G401 (cell line): ENCODE measurements at places on chromosomes 3 and 15.

DNA sequence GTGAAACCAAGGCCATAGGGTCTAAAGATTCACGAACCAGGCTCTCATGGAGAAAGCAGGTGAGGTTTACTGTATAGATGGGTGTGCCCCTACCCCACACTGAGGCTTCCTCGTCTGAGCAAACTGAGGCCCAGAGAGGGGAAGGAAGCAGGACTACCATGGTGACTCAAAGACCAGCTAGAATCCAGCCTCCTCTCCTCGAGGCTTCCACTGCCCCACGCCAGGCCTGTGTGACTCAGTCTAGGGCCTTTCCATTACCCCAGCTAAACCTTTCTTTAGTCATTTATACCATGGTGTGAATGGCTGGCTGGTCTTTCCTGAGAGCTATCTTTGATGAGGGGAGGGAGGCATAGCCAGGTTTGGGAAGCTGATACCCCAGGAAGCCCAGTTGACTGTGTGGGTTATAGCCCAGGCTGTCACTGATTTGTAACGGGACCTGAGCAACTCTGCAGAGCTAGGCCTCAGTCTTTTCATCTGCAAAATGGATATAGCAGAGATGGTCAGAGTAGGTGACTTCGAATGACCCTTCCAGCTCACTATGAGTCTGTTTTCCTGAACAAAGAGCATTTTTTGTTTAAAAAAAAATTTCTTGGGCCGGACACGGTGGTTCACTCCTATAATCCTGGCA is 3.0 kb upstream of the RHO start:
- no peak for DNase-seq

- DNase-seq, result peak; percentile 84
Measured at GRCh38 chr3:33883951-33884561, 85.6 kb downstream of the PDCD6IP start.

- no peak for DNase-seq
Measured at GRCh38 chr3:58340594-58341244, 8.0 kb downstream of the PXK start.

GRCh38 chr15:27575521-27575920 is 523.6 kb downstream of the OCA2 start:
- no peak for DNase-seq

DNA sequence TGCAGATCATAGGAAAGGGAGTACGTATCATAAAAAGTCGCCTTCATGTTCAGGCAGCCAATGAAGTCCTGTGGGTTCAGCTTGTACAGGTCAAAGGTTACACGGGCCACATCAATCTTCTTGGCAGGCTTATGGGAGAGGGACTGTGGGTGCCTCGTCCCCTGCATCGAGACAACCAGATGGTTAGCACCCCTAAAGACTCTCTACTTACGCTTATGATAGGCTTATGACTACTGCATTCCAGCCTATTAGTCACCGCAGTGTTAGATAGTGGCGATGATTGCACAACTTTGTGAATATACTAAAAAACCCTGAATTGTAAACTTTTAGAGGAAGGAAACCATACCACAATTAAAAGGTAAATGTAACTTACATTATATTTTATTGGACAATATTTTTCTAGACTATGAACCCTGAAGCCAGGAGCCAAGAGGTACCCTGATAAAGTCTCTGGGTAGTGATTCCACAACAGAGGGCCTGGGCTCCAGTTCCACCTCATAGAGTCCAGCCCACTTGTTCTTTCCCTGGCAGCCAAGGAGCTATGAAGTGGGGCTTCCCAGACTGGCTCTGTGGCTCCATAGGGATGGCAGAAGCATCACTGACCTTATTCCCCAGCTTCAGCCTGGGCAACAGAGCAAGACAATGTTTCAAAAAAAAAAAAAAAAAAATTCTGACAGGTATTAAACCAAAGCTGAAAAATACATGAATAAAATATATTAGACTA is 2.5 kb upstream of the FANCD2 start:
- no peak for DNase-seq

DNA sequence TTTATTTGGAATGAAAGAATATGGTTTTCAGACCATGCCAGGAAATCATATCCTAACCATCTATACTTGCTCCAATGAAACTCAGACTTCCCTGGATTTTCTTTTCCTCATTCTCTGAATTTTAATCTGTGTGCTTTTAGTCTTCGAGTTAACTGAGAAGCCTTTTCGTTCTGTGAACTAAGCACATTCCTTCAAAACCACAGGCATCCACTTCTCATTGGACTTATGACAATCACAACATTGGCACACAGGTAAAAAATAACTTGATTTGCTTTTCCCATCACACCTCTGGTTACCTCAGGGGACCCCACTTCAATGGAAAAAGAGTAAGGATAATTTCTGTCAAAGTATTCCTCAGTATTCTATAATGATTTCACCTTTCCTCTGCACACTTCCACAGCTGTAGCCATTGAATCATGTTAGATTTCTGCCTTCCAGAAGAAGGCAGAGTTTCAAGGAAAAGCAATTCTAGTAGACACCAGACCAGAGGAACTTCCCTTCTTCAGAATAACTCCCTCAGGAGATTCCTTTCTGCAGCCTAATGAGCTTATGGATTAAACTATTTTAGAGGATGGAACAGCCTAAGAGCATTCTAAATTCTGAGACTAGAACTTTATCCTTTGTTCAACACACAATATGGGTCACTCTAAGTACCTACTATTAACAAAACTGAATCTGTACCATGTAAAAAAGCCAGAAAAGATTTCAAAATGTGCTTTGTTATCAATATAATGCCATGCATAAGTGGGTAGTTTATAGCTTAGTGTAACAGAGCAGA is 15.9 kb downstream of the COMMD2 start:
- DNase-seq, result no peak

DNA sequence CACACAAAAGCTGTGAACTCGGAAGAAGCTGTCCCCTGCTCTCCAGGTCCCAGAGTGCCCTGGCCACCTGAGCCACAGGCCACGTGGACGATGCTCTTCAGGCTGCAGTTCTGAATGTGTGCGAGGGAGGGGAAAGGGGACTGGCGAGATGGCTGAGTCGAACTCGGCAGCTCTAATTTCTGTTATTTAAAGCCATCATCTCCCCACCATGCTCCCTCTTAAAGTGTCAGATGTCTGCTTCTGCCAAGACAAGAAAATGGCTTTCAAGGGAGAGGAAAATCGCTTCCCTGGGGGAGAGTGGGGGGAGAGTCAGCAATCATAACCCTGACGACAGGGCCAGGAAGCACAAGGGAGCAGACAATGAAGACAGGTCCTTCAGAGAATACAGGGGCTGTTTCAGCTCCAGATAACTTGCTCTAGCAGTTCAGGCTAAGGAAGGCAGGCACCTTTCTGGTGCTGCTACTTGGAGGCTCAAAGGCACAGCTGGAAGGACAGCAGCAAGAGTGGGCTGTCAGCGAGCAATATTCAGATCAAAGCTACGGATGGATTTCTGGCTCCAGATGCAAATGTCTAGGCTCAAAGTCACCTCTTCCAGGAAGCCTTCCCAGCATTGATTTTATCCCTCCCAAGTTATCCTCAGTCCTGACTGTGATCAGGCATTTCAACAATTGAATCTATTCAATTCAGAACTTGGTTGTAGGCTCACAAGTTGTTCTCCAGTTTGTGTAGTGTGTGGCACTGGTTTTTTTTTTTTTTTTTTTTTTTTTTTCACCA is 15.5 kb upstream of the CCDC33 start:
- no peak for DNase-seq

- no peak for DNase-seq
Measured at GRCh38 chr3:107975529-107976201, 115.2 kb downstream of the CD47 start.

GRCh38 chr15:91018158-91018557 is 4.2 kb downstream of the VPS33B start:
- no peak for DNase-seq

- peak; percentile 67 for DNase-seq
Measured at GRCh38 chr3:152322756-152323155, 54.0 kb downstream of the MBNL1 start.

DNA sequence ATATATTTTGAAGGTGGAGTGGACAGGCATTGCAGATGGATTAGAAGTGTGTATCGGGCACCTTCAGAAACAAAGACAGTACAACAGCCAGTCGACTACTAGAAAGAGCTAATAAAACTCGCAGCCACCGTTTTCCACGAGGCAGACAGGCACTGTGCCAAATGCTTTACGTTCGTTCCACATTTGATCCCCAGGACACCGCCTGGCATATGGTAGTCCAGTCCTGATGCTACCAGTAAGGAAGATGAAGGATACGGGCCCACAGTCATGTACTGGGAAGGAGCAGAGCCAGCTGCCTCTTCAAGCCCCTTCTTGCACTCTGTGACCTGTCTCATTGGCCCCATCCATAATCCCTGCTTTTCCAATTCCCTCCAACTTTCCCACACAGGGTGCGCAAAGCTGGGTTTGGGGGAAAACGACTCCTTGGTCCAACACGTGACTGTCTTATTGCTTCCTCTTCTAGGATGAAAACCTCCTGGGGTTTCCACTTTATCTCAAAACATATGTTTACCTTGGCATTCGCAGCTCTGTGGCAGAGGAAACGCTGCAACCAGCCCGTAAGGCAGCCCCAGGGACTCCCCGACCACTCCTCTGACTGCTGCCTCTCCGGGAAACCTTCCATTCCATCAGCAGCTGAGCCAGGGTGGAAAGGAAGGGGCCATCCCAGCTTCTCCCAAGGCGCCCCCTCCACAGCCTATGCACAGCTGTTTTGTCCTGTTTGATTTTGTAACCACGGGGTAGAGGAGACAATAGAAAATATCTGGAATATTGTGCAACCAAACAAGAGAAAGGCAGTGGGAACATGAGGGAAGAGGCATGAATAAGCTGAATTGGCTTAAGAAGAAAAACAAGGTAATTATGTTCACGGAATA is 107.4 kb downstream of the ADAMTS17 start:
- no peak for DNase-seq

DNA sequence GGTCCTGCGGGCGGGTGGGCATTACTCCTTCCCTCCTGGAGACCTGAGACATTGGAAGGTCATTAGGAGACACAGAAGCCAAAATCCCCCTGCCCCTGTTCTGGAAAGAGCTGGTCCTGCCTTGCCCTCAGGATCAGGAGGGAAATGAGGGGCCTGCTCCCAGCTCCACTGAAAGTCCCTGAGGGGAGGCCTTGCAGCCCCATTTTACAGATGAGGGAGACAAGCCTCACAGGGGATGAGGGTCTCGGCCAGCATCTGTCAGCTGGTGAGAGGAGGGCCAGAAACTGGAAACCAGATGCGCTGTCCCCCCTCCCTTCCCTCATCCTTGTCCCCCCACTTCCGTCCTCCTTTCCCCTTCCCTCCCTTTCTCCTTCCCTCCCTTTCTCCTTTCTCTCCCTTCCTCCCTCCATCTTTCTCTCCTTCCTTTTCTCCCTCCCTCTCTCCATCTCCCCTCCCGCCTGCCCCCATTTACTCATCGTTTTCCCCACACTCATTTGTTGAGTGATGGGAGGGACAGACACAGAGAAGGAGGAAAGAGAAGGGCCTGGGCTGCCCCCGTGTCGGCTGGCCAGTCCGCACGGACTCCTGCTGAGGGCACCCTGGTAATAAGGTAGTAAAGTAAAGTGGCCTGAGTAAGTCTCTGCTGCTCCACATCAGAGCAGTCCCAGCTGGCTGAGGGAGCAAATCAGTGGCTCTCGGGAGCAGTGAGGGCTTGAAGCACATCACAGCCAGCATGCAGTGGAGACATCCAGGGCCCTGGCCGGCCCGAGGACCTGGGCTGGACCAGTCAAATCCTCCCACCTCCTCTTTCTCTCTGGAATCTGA is 112.4 kb upstream of the ALDH1A3 start:
- DNase-seq, result no peak

GRCh38 chr3:119173325-119173724 is at the start of gene UPK1B:
UPK1B (plus strand) TSS chr3:119173598; CDS start chr3:119186742, 13,144 bp downstream.
- no peak for DNase-seq

GRCh38 chr3:72391659-72392058 is 456.6 kb downstream of the SHQ1 start:
- no peak for DNase-seq

- no peak for DNase-seq
Measured at GRCh38 chr15:39270934-39271333, 309.9 kb upstream of the THBS1 start.

- DNase-seq, result no peak
Measured at GRCh38 chr3:36494461-36495109, 114.3 kb downstream of the STAC start.

- DNase-seq, result no peak
Measured at GRCh38 chr15:40982855-40983254, 29.6 kb downstream of the CHAC1 start.

DNA sequence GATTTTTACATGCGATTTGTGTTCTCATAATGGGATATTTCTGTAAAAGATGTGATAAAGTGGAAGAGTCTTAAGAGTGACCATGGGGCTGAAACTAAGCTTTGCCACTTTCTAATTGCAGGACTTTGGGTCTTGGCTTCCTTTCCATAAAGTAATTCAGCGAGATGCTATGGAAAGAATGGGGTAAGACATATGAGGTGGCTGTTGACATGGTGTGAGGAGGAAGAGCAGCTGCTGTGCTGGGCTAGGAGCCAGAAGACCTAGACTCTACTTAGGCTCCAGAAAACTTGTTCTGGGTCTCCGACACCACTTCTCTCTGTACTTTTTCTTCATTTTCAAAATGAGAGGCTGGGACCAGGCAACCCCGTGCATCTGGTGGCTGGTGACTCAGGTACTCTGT is 654.5 kb upstream of the CFAP20DC start:
- DNase-seq, result no peak

DNA sequence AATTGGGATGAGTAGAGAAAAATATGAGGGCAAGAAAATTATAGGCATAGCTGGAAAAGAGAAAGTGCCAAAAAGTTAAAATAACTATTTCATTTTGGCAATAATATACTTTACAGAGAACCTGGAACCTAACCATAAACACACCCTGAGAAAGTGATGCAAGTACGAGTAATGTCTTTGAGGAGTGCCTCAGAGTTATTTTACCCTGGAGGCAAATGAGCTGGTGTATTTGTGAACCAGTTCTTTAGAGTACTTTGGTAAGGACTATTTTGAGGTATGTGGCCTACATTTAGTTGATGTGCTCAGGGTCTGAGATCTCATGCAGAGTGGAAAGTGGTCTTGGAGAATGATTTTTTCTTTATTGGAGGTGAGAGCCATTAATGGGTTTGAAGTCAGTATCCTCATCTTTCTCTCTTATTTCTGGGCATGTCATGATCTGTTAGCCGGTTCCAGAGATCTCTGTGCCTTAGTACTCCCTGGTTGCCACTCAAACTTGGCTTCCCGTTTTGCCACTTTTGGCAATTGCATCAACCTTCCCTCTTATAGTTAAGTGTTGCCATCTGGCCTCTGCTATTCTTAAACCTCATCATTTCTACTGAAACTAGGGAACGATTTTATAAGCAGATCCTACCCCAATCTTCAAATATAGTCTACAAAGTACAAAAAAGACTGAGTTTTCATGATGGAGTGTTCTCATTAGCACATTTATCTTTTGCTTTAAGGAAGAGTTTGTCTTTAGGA is 145.7 kb downstream of the EPHA6 start:
- peak; percentile 66 for DNase-seq

DNA sequence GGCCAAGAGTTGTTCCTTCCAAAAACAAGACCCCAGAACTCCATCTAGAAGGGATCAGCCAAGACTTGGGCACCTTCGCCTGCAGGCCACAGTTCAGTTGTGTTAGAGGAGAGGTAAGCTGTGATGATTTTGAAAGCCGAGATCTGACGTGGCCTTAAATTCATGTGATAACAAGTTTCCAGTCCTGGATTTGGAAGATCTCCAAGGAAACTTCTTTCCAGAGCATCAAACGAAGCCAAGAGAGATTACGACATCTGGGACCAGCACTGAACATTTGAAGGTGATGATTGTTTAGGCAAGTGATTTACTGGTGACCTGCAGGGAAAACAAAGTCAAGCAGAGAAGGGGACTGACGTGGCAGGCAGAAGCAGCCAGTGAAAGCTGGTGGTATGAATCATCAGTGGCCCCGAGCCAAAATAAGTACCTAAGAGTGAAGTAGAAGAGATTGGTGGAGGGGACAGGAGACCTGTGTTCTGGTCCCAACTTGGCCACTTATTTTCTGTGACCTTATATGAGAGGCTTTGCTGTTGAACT is 339.0 kb upstream of the PROK2 start:
- DNase-seq, result no peak
